ENCODE measurements at places on chromosomes 12 and 14.

GRCh38 chr12:132373901-132374611 lies 44.7 kb upstream of the GALNT9 start:
- DNase-seq: no peak

- peak; percentile 9 for DNase-seq
These were observed 1.1 kb downstream of the GALNT16 start for GRCh38 chr14:69260861-69261564.

DNA sequence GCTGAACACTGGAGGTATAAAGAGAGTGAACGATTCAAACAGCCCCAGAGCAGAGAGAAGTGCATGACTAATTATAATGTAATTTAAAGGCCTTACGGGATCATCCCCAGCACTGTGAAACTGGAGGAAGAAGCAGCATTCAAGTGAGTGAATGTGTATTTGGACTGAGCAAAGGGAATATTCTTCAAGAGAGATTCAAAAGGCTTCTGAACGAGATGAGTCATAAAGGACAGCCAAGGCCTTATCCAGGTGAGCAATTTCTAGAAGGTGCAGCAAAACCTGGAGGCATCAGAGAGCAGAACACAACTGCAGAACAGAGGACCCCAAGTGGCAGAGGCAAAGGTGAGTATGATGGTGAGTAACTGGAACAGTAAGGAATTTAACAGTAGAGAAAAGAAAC lies 127.2 kb downstream of the BCAT1 start:
- DNase-seq: peak; percentile 36

GRCh38 chr12:90943255-90943654 lies 11.7 kb downstream of the CCER1 start:
- DNase-seq: no peak

GRCh38 chr14:33386140-33386539 lies 447.5 kb downstream of the NPAS3 start:
- DNase-seq: no peak

DNA sequence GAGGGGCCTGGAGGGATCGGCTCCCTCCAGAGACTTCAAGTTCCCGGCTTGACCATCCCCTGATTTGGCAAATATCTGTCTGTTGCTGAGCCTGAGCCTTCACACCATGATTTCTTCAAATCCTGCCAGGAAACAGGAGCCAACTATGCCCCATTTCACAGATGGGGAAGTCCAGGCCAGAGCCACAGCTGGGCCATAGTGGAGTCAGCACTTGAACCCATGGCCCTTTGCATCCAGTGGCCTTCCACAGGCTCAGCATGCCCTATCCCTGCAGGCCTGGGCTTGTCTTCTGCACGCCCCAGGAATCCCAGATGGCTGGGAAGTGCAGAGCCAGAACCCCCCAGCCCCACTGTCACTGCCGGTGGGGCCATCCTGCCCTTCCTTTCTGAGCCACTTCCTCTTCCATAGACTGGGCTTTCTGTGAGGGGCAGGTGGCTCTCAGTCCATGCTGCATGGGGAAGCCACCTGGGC lies 44.9 kb downstream of the CYP46A1 start:
- DNase-seq: no peak

DNA sequence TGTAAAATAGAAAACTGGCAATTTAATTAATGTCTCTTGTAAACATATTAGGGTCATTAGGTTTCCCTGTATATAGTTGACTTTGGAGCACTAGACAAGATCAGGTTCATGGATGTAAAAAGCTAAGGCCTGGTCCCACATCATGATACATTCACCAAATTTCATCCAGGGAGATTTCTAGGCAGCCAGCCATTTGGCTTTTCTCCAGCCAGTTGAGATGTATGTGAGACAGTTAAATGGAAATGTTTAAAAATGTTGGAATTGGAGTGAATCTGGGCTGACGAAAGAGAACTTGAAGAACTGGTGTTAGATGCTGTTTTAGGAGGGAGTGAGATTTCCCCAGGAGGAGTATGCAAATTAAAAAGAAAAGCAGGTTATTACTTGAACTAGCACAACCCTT lies 41.8 kb upstream of the CLEC14A start:
- peak; percentile 49 for DNase-seq

DNA sequence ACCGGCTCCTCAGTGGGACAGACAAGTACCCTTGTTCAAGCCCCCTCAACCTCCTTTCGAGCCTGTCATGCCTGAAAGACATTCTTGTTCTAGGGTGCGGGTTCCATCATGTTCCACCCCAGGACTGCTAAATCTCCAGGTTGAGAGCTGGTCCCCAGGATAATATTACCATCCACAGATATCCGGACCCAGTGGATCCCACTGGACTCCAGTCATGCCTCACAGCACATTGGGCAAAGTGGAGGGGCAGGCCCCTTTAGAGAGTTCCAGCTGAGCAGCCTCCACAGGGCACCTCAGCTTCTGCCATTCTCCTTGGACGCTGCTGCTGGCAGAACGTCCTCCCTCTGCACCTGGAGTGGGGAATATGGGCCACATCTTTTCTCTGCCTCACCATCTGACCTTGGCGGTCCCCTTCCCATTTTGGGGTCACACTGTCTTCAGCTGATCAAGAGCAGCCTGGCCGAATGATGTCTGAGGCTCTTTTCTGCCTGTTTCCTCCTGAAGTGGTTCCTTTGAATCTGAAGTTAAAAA lies 137.4 kb downstream of the BCL11B start:
- no peak for DNase-seq

DNA sequence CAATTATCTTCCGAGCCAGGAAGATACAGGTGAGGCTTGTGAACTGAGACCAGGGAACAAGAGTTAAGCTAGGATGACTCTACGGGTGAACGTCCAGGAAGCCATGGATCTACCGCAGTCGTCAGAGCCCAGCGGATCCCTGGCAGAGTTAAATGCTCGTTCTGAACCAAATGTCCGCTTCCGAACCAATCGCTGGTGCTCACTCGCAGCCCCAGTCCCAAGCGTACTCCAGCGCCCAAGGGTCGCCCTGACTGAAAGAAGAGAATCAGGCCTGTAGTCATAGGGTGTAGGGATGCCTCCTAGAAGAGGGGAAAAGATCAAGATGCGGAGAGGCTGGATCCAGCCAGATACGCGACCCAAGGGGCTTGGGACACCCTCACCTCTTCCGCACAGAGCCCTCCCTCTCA lies 283 bp downstream of the VIPAS39 start:
- no peak for DNase-seq

GRCh38 chr14:106879241-106879640 lies 1352.9 kb downstream of the TMEM121 start:
- peak; percentile 68 for DNase-seq

GRCh38 chr14:105838591-105839424 lies 312.4 kb downstream of the TMEM121 start:
- DNase-seq: no peak

GRCh38 chr12:66426696-66427095 lies 124.4 kb downstream of the HELB start:
- DNase-seq: no peak

GRCh38 chr12:110849748-110850403 lies 3.1 kb downstream of the CCDC63 start:
- no peak for DNase-seq

DNA sequence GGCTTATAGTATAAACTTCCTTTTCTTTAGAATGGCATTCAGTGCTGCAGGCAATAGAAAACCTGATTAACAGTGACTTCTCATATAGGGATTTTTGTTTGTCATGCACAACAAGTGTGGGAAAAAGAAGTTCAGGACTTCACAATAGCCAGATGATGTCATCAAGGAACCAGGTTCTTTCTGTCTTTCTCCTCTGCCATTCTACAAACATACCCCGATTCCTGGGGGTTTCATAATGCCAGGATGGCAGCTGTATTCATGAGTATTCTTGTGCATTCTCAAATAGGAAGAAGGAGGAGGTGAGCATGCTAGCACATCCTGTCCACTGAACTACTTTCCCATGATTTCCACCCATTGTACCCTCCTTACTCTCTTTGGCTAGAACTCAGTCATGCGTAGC lies 182.7 kb upstream of the EEA1 start:
- no peak for DNase-seq

GRCh38 chr14:22180045-22180444 lies 409.0 kb downstream of the DAD1 start:
- no peak for DNase-seq

DNA sequence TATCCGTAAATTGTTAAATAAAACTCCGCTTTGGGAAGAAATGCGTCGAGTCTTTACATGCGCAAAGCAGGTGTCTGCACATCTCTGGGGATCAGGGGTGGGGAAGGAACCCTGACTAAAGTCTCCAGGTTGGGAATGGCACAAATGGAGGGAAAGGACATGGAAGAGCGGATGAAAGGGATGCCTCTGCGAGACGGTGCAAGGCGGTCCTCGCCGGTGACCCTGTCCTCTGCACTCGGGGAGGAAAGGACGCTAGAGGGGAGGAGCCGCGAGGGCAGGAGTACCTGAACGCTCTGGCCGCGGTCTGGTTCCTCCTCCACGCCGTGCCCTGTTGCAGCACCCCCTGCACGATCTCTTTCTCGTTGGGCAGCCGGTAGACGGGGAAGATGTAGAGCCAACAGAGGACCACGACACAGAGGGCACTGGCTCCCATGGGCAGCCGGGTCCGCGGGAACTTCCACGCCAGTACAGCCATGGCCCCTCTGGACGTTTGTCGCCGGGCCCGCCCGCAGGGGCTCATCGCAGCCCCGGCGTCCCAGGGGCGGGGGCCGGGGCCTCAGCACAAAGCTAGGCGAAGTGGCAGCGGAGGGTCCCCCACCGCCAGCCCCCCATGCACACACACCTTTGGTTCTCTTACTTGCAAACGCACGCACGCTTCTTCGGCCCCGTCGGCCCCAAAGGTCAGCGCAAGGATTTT lies 646 bp downstream of the ST8SIA1 start:
- DNase-seq: no peak

DNA sequence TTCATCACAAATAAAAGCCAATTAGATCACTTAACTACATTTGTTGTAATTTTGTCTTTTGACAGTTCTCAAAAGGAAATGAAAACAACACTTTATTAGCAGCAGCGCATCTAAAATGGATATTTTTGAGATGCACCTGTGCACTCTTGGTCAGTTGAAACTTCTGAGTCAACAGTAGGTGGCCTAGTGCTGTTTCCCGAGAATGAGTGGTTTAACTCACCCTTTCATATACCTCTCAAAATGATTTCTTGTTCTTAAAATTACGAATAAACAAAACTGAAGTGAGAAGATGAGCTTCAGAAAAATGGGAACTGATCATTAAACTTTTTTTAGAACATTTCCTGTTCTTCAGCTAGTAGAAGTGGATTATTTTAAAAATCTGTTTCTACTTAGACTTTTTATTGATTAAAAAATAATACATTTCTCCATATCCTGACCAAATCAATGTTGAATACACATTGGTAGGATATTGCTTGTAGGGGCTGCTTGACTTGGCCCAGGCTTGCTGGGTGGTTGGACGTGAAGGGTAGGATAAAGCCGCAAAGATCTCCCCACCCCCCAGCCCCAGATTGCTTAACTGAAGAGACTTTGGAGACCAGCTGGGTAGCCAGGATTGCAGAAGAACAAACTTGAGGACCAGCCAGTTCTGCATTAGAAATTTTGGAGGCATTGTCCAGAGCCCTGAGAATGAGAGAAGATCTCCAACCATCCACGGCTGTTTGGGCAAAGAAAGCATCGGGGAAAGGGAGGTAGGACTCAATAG lies 22.3 kb upstream of the STK38L start:
- no peak for DNase-seq

GRCh38 chr12:25839470-25839869 lies 119.0 kb upstream of the RASSF8 start:
- DNase-seq: peak; percentile 68

DNA sequence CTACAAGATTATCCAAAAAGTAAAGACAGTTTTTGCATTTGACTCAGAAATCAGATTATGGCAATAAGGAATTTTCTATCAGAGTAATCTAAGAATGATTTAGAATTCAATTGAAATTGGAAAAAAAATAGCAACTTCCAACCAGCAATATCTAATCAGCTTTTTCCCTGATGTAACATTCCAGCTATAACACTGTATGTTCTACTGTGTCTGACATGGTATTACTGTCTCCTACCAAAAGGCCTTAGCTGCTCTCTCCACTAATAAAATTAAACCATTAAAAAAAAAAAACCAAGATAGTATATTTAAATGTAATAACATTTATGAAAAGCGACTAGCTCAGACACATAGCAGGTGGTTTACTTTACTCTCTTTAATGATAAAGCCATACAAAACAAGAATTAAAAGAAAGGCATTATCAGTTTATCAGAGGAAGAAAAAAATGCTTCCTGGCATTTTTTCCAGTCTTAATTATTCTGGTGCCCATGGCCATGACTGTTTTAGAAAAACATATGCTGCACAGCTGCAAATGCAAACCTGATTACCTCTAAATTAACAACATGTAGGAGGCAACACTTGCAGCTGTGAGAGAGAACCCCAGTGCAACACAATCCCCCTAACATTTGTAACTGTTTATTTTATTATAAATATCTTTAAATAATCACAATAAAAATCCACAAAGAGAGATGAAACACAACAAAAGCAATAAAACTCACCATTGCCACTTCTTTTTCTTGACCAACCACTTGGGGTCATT lies 28.8 kb downstream of the PHLDA1 start:
- DNase-seq: no peak

- no peak for DNase-seq
These were observed 89.9 kb downstream of the OTOGL start for GRCh38 chr12:80189241-80189640.

GRCh38 chr12:62196146-62196545 lies 64.1 kb upstream of the USP15 start:
- no peak for DNase-seq

DNA sequence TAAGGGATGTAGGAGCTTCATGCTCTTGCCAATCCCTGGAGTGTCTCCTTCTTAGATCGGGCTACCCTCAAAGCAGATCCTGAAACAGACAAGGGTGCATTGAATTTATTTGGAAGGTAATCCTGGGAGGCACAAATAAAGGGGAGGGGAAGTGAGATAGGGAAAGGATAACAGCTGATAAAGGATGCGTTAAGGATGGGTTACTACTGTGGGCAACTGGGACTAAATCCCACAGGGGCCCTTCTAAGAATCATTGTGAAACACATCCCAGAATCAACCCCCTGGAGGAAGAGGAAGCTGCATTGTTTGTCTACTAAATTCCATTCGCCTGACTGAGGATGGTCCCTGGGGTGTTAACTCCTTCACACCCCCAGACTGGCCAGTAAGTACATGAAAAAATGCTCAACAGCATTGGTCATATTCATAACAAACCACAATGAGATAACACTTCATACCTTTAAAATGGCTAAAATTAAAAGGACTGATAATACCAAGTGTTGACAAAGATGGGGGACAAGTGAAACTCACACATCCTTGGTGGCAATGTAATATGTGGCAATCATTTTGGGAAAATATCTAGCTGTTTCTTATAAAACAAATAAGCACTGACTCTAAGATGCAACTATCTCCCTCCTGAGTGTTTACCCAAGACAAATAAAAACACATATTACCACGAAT lies 37.0 kb upstream of the CMKLR1 start:
- peak; percentile 54 for DNase-seq

DNA sequence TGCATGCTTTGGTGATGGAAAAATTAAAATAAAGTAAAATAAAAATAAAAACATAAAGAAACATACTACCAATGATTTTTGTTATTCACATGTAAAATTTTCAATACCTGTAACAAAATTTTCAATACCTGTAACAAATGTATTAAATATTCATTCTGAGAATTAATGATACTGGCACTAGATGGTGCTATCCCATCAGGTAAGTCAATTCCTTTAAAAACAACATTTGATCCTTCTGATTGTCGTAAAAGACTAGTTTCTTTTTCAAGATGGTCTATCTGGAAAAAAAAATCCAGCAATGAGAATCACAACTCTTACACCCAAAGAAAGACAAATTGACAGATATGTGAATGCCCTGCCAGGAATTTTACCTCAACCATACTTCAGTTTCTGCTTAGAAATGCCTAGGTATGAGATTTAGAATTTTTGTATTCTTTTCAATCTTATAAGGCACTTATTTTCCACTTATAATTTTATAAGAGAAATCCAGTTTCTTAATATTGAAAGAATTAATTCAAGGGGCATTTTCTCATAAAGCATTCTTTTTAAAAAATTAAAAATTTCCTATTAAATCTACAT lies 30.7 kb downstream of the CEP290 start:
- peak; percentile 58 for DNase-seq
